Activated CD4-positive, alpha-beta T cell treated with anti-CD3 and anti-CD28 coated beads for 36 hours (primary cell): ENCODE measurements at places on chromosomes 5 and 9.

GRCh38 chr9:132209228-132209627 is 47.4 kb downstream of the NTNG2 start:
- no peak for DNase-seq

GRCh38 chr9:121703014-121703734 is 51.7 kb downstream of the DAB2IP start:
- no peak for DNase-seq

DNA sequence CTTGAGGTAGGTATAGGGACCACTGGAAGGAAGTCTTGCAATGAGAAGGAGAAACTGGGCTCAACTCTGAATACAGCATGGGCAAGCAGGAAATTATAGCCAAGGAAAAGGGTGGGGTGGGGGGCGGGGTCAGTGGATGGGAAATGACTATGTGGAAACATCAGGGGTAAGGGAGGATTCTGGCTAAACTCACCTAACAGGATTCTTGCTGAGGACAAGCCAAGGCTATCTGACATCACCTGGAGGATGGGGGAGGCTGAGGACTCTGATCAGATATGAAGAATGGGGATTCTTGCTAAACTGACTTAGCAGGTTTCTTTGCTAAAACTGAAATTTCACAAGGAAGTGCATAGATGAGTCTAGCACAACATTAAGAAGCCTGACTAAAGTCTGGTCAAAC is 40.8 kb downstream of the CTSL start:
- DNase-seq: peak; percentile 23

- DNase-seq: no peak
These were observed 253.7 kb upstream of the NFIL3 start for GRCh38 chr9:91677331-91677730.

- DNase-seq: no peak
These were observed 128.5 kb downstream of the RGS3 start for GRCh38 chr9:113591899-113592625.

DNA sequence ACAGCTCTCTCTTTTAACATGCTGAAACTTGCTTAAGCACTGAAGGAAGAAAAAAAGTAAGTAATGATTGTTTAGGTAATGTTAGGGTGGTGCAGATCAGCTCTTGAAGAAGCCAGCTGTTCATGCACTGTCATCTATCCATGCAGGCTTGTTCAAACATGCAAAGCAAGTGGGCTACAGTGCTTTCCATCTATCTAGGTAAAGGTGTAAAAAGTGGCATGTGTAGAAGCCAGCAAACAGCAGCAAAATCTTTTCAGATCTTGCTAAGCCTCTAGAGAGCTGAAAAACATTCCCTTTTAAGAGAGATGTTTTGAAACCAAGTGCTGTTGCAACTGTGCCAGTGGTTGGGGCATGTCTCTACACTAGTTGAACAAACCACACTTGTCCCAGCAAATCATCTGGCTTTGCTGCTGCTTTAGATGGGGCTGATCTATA is 214.4 kb downstream of the EFNA5 start:
- no peak for DNase-seq

GRCh38 chr5:139268364-139269202 is 25.0 kb upstream of the MATR3 start:
- no peak for DNase-seq

DNA sequence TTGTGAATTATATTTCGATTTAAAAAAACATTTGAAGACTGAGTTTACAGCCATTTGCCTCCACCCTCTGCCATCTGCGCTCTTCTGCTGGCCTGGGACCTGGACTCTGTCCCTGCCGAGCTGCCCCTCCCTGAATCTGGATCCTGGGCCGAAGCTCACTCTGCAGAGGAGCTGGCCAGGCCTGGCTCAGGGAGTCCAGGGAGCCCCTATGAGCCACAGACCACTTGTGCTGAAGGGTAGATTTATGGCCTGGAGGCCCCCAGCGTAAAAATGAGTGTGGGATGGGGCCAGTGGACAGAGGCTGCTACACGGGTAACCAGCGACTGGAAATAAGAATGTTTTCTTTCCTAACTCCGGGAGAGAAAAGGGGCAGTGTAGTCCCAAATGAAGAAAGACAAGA is 129.8 kb downstream of the FGF18 start:
- no peak for DNase-seq

DNA sequence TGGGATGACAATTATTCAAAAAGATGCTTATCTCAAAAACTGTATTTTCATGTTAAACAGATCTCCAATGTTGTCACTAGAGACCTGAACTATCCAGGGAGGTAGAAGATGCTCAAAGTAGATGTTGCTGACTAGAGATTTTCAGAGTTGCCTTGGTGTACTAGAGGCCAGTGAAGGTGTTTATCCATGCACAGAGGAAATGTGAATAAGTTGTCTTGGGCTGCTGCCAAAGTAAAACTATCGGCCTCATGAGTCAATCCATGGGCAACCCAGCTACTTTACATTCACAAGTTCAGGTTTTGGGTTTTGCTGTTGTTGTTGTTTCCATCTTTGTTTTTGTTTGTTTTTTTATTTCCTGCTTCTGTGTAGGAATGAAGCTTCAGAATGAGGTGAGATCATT is 141.1 kb upstream of the RANBP3L start:
- DNase-seq: peak; percentile 9

- DNase-seq: no peak
These were observed 76.6 kb upstream of the WWC1 start for GRCh38 chr5:168214886-168215285.

GRCh38 chr5:141051521-141051866 is 320 bp downstream of the PCDHB1 start:
- no peak for DNase-seq

DNA sequence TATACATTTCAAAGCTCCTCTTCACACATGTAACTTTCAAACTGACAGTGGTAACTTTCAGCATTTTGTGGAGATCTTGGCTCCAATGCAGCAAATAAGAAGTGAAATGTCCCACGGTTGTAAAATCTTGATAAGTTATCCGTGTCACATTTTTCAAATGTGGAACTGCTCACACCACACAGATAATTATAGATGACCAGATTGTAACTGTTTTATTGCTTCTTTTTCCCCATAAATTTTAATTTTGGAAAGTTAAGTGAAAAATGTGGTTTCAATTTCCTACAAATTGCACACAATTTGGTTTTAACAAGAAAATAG is 347.1 kb downstream of the EBF1 start:
- DNase-seq: no peak

DNA sequence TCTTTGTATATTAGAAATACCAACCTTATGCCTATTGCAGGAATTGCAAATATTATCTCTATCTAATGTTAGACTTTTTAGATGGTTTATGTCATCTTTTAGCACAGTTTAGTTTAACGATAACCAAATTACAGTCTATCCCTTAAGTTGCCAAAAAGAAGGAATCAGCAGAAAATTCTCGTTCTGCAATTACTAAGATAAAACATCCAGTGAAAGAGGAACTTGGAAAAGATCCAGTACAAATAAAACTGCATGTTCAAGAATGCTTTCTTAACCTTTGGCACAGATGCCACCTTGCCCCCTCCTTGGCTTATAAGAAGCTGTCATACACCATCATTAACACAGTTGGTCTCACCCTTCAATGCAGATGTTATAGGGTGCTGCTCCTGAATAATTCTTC is 124.0 kb downstream of the SEMA5A start:
- no peak for DNase-seq

GRCh38 chr5:121271546-121271945 is 580.1 kb upstream of the FTMT start:
- no peak for DNase-seq

DNA sequence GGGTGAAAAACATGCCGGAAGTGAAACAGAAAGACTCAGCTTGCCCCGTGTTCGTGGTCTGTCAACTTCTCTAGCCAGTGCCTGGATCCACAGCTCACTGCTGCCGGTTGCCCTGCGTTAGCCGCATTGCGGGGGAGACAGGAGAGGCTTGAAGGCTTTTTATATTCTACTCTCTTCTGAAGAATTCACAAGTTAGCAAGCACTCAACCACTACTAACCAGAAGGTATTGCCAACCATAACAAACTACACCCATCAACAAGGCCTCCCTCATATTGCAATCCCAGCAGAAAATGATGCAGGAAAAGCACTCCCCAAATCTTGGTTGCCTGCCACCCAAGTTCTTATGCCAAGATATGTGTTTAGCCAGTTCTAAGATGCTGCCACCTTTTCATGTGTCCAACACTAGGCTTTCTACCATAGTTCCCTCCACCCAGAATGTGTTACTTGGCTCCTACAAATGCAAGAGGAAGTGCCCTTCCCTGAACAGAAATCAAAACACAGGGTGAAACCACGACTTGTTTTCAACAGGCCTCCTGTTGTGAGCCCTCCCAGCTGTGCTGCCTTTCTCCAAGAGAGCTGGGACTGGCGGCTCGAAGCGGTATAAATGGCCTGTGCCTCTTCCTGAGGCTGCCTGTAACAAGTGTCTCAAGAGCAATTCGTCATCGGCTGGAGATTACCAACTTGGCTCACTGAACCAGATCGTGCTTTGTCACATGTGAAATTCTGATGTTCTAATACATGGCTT is 129.0 kb downstream of the SNX18 start:
- DNase-seq: peak; percentile 77

DNA sequence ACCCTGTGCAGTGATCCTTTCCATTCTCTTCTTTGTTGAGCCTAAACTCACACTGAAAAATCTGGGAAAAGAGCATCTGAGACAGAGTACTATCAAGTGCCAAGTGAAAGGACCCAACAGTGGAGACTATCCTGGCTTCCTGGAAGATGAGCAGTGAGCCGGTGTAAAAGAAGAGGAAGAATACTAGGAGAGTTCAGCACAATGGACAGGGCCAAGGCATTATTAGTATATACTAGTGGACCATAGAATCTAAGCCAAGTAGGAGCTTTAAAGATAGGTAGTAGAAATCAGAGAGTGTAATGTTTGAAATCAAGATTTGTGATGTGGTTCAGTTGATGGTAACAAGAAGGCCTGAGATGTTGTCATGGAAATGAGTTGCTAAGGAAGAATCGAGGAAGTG is 140.8 kb downstream of the CAMK4 start:
- no peak for DNase-seq

DNA sequence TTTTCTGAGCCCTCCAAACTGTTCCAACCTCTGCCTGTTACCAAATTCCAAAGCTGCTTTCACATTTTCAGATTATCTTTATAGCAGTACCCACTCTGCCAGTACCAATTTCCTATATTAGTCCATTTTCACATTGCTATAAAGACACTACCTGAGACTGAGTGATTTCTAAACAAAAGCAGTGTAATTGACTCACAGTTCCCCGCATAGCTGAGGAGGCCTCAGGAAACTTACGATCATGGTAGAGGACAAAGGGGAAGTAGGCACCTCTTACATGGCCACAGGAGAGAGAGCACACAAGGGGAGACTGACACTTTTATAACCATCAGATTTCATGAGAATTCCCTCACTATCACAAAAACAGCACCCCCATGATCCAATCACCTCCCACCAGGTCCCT is 105.0 kb downstream of the DTWD2 start:
- DNase-seq: no peak

- DNase-seq: no peak
These were observed 27.5 kb downstream of the GADD45G start for GRCh38 chr9:89632192-89632733.

DNA sequence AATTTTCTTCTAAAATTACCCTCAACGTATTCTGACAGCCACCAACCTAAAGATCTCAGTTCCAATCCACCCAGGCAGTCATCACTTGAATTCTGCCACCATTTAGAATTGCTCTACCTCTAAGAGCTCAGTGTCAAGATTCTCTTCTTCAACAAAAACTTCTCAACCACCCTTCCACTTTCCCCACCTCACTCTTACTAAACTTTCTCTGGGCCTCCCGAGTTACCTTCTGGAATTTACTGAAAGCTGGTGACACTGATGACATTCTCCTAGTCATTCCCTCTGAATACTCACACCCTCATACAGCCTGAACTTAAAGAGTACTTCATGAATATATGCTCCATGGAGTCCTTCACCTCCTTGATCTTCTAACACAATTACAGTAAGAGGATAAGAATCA is 209.5 kb downstream of the TSSK1B start:
- DNase-seq: no peak

- DNase-seq: peak; percentile 71
These were observed 34.1 kb downstream of the NEK6 start for GRCh38 chr9:124291801-124292396.

- no peak for DNase-seq
These were observed 1.7 kb upstream of the ALDH1A1 start for GRCh38 chr9:72954431-72955125.

DNA sequence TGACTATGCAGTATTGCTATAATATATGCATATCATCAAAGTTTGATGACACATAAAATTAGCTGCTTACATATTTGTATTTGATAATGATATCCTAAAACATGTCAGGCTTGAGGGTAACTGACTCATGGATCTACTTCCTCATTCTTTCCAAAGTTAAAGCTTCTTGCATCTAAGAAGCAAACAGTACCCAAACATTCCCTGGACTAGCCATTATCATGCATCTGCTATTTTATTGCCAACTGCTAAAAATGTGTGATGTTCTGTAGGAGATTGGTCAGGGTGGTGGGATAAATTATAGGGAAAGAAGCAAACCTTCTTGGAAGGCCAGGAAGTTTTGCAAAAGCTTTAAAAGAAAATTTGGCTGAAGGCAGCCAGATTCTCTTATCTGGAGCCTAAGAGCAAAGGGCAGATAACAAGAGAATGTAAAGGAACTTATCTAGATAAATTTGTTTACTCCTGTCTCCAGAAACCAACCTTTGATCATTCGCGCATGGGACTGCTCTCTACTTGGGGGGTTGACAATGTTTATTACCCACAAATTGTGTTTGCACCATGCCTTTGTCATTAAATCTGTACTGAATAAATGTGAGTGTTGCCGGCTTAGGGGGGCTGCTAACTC is 604.1 kb upstream of the TLE4 start:
- no peak for DNase-seq

DNA sequence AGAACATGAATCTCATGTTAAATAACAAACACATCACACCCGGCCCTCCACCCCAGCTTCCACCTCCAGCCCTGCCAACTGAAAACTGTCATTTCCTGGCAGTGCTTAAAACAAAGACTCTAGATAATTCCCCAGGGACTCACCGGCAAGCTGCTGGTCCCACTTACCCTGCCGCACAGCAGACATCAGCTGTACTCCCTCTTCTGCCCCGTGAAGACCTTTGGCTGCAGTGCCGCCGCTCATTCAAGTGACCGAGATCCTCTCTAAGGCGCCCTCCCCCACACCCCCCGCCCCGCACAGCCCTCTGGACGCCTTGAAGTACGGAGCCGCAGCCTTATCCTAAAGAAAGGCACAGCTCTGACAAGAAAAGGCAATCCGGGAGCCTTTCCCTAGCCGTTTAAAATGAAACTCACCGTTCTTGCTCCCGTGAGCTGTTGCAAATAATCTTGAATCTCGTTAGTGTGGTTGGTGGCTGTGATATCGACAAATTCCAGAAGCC is 434 bp downstream of the GLRX start:
- DNase-seq: peak; percentile 58

GRCh38 chr5:77328930-77329647 is 118.6 kb downstream of the PDE8B start:
- DNase-seq: no peak
